Gastrocnemius medialis (tissue), 4 donors: ENCODE measurements at places on chromosomes 7 and 10. TPM values are rescaled to one million over a fixed set of nuclear protein-coding genes. Genes with fewer than 3 reads are reported as not detected.

CYP26A1 gene
- not detected for total RNA-seq

DNA sequence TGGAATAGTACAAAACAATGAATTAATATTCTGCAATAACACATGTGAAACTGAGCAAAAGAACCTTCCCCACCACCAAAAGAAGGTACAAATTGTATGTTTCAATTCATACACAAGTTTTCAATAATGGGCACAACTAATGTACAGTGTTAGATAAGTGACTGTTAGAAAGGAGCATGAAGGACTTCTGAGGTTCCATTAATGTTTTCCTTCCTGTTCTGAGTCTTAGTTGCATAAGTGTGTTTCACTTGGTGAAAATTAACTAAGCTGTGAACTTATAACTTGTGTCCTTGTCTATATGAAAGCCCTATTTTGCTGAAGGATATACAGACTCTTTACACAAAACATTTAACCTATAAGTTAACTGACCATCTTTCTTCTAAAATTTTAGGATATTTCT is 8.2 kb downstream of the GSAP start:
- no peak for DNase-seq

MICU1 gene
- 45.3 TPM for total RNA-seq

DNA sequence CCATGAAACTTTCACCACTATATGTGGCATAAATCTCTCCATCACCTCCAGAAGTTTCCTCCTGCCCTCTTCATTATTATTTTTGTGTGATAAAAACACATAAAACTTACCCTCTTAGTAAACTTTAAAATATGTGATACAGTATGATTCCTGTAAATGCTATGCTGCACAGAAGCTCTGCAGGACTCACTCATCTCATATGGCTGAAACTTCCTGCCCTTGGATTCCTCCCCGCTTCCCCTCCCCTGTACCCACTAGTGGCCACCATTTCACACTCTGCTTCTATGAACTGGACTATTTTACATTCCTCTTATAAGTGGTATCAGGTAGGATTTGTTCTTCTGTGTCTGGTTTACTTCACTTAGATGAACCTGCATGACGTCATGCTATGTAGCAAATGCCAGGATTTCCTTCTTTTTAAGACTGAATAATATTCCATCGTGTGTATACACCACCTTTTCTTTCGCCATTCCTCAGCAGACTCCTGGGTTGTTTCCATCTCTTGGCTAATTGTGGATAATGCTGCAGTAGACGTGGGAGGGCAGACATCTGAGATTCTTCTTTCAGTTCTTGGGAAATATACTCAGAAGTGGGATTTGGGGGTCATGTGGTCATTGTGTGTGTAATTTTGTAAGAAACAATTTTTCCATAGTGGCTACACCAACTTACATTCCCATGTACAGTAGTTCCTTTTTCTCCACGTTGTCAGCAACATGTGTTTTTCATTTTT is 335.2 kb downstream of the SDK1 start:
- DNase-seq, result no peak

- DNase-seq, result no peak
Measured at GRCh38 chr7:145718129-145718528, 398.5 kb upstream of the CNTNAP2 start.

DNAJB12 gene
- total RNA-seq, result 49.7 TPM

DNA sequence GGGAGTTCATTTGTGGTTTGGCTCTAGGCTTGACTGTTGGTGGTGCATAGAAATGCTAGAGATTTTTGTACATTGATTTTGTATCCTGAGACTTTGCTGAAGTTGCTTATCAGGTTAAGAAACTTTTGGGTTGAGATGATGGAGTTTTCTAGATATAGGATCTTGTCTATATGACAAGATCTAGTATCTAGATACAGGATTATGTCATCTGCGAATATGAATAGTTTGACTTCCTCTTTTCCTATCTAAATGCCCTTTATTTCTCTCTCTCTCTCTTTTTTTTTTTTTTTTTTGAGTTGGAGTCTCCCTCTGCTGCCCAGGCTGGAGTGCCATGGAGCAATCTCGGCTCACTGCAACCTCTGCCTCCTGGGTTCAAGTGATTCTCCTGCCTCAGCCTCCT is 62.9 kb downstream of the MGAM2 start:
- DNase-seq, result no peak

C10orf143 gene
- 1.5 TPM for total RNA-seq

DNA sequence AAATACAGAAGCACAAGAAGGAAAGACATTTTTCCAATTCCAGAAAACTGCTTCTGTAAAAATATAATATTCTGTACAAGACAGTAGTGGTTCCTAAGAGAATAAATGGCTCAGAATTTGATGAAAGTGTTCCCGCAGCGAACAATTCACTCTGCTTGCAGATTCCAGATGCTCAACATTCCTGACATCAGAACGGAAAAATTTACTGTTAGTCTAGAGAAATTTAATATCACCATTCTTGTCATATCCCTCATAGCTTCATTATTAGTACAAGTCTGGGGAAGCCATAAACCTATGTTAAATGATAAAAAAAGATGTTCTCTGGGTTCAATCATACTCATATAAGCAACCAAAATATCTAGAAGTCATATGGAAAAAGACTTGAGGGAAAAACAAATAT is 83.6 kb downstream of the MPP7 start:
- DNase-seq, result no peak

DNA sequence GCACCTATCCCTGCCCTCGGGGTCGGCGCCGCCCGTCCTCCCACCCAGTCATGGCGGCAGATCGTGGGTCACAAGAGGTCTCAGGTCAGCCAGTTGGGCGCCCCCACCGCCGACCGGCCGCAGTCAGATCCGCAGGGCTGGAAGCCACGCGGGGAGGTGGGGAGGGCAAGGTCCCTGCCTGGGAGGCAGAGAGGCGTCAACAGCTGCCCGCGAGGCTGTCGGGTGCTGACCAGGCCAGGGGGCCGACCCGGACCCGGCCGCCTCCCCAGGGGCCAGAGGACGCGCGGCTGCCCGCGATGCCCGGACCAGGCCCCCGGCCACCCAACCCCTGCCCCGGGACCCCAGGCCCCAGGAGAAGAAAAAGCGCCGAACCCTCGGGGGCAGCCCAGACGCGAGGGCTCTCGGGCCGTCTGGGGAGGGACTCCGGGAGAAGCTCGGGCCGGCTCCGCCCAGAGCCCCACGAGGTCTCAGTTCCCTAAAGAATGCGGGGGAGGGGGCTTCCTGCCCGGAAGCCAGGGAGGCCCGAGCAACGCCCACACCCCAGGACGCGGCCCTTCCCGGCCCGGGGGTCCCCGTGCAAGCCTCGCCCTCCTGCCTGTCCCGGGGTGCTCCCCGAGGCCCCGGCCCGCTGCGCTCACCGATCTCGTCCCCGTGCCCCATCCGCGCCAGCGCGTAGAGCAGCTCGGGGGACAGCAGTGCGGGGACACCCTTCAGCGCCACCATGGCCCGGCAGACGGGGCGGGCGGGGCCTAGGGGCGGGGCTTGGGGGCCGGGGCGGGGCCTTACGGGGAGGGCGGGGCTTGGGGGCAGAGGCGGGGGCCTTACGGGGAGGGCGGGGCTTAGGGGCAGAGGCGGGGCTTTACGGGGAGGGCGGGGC is at the start of gene FUOM:
FUOM (minus strand) TSS at position 735 of the 877 bp plus-strand sequence; CDS start at position 723, 12 bp downstream.
- peak; percentile 33 for DNase-seq

TRAPPC14 gene
- 6.1 TPM for total RNA-seq

DNA sequence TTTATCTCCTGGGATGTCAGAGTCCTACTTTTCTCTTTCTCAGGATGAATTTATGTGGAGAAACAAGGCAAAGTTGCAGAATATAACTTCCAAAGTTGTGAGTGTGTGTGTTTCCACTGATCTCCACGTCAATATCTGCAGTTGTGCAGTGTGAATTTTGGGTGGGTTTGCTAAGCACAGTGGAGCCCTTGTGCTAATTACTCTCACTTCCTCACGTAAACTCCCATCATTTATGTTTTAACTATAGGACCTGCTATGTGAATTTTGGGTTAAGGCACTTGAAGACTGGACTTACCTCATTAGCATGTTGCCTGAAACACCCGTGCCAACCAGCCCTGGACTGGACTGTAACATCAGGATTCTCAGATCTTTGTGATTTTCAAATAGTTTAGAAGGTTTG is 51.9 kb upstream of the NPVF start:
- DNase-seq, result no peak

DNA sequence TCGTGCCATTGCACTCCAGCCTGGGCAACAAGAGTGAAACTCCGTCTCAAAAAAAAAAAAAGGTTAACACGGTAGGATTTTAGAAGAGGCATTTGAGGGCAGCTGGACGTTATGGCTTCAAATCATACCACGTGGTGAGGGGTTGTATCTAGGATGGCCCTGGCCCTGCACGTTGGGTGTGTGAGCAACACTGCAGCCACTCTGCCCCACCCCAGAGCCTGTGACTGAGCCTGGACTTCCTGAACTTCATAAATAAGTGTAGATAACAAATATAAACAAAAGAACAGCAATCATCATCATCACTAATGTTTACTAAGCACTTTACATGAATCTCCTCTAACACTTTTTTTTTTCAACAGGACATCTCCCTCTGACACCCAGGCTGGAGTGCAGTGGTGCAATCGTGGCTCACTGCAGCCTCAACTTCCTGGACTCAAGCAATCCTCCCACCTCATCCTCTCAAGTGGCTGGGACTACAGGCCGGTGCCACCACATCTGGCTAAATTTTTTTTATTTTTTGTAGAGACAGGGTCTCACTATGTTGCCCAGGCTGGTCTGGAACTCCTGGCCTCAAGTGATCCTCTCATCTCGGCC is 169.5 kb upstream of the FRMD4A start:
- no peak for DNase-seq

DNA sequence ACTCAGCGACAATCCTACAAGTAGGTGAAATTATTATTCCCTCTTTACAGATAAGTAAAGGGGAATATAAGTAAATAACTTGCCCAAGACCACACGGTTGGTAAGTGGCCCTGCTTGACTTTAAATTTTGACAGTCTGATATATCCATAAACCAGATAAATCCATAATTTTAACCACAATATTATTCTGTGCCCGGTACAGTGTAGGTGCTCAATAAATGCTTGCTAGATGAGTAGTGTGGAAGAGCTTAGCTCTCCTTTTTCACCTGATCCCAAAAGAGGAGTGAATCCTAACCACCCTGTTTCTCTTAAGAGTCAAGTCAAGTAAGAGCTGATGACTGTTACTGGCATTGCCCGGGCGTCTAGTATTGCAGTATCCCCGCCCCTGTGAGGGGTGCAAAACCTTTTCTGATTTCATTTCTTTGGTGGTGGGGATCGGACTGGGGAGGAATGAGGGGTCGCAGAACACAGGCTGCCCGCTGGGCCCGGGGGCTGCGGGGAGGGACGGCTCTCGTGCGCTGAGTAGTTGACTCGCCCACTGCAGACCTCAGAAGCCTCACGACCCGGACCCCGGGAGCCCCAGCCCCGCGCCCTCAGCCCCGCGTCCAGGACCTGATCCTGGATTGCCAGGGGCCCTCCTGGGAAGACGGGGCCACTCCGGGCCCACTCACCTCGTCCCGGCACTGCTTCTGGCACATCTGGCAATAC is 490 bp downstream of the KIN start:
- no peak for DNase-seq

ENTPD1 gene
- total RNA-seq, result 6.9 TPM

FAM25G gene
- not detected for total RNA-seq
